Type B pancreatic cell (in vitro differentiated cells): ENCODE measurements at places on chromosomes 2 and 18. TPM values are rescaled to one million over a fixed set of nuclear protein-coding genes. Genes with fewer than 3 reads are reported as not detected.

DNA sequence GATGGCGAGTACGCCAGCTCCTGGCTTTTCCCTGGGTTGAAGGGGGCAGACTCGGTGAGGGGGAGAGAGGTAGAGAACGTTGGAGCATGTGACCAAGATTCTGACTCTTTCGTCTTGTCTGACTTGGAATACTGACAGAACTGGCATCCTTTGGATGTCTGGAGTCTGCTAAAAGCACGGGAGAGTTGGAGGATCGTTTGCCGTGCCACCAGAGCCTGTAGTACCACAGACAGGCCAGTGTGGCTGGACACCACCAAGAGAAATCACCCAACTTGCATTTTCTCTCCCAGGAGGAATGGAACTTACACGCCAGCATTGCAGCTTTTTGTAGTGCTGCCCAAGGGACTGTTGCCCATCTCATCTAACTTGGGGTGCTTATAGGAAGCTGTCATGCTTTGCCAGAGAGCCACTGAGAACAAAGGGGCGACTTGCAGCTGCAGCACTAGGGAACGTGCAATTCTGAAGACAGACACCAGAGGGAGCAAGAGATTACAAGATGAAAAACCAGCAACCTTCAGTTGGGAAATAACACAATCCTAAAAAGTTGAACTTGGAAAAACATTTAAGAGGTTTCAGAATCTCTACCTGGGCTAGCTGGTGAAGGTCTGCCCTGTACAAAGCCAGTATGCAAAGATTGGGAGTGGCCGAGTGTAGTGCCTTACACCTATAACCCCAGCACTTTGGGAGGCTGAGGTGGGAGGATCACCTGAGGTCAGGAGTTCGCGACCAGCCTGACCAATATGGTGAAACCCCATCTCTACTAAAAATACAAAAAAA, 24.1 kb downstream of the PSMG2 start:
- no peak overlapping the region for H3K4me3 ChIP-seq
- H3K27me3 ChIP-seq, result no peaks in the 10 kb centered on the region
- H3K4me1 ChIP-seq, result no peaks in the 10 kb centered on the region
- H3K27ac ChIP-seq, result no peak overlapping the region
- DNase-seq, result peak; percentile 74
- peaks cover 12% of the 10 kb centered on the region for H3K36me3 ChIP-seq

GRCh38 chr2:170996316-170996715, 67.3 kb downstream of the GORASP2 start:
- H3K27ac ChIP-seq, result no peak overlapping the region
- H3K4me1 ChIP-seq, result no peaks in the 10 kb centered on the region
- DNase-seq, result no peak
- H3K27me3 ChIP-seq, result no peaks in the 10 kb centered on the region

DNA sequence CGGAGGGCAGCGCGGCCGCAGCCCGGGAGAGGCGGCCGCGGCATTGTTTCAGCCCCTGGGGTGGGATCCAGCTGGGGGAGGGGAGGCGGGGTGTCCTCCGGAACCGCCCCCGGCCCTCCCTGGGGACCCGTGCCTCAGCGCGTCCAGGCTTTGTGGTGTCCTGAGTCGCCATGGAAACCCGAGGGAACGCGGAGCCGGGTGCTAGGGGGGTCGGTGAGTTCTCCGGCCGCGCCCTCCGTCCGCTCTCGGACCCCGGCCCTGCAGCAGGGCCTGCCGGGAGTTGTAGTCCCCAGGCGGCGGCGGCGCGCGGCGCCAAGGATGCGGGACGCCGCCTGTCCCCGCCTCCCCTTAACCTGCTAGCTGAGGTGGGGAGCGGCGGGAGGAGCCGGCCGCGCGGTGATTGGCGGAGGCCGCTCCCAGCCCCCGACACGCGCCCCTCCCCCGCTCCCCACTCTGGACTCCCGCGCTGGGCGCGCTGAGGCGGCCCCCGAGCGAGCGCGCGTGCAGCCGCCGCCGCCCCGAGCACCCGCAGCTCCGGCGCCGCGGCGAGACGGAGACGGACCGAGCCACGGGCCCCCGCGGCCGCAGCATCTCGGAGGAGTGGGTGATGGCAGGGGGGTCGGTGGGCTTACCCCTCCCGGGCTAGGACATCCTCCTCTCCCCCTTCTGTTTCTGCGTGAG, at the start of gene DPYSL5:
Gene DPYSL5 (plus strand): TSS at position 478 of the 681 bp plus-strand sequence. CDS start 50,368 bp downstream, outside the sequence.
- no peak within 1 kb of the TSS for H3K27ac ChIP-seq
- peak; percentile 85 for DNase-seq
- peak within 1 kb of the TSS; percentile 87 for H3K4me3 ChIP-seq
- peaks cover 66% of the 10 kb centered on the region for H3K27me3 ChIP-seq
- no peaks in the 10 kb centered on the region for H3K36me3 ChIP-seq
- peaks cover 10% of the 10 kb centered on the region for H3K4me1 ChIP-seq

- H3K4me3 ChIP-seq, result no peak overlapping the region
- H3K4me1 ChIP-seq, result no peaks in the 10 kb centered on the region
- H3K27ac ChIP-seq, result no peak overlapping the region
These were observed 1587.5 kb upstream of the PIK3C3 start for GRCh38 chr18:40367576-40367975.

GRCh38 chr2:203583084-203583695, 48.1 kb upstream of the RAPH1 start:
- H3K27me3 ChIP-seq, result no peaks in the 10 kb centered on the region
- no peak overlapping the region for H3K4me3 ChIP-seq

- no peaks in the 10 kb centered on the region for H3K36me3 ChIP-seq
- no peak overlapping the region for H3K4me3 ChIP-seq
These were observed 88.8 kb downstream of the CD8B2 start for GRCh38 chr2:106575955-106576354.

DNA sequence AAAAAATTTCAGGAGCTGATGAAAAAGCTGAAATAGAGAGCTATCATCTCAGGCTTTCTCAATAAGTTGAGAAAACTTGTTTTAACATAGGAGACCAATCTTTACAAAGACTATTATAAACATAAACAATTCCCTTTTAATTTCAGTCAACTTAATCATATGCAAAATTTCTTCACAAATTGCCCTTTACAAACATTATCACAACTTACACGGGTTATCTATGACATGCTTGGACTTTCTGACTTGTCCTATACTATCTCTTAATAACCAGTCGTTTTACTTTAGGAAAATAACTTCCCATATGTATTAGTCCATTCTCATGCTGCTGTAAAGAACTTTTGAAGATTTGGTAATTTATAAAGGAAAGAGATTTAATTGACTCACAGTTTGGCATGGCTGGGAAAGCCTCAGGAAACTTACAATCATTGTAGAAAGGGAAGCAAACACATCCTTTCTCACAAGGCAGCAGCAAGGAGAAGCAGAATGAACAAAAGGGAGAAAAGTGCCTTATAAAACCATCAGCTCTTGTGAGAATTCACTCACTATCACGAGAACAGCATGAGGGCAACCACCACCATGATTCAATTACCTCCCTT, 1583.7 kb upstream of the CELF4 start:
- no peaks in the 10 kb centered on the region for H3K27me3 ChIP-seq
- H3K4me1 ChIP-seq, result no peaks in the 10 kb centered on the region
- no peak overlapping the region for H3K4me3 ChIP-seq
- H3K27ac ChIP-seq, result no peak overlapping the region

DNA sequence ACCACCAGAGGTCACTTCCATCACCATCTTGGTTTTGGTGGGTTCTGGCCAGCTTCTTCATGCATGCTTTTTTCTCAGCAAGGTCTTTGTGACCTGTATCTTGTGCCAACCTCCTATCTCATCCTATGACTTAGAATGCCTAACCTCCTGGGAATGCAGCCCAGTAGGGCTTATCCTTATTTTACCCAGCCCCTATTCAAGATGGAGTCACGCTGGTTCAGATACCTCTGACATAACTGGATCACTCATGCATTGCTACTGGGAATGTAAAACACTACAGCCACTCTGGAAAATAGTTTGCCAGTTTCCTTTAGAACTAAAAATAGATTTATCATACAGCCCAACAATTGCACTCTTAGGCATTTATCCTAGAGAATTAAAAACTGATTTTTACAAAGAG, 219.2 kb downstream of the IRS1 start:
- H3K4me1 ChIP-seq, result peaks cover 10% of the 10 kb centered on the region
- H3K36me3 ChIP-seq, result no peaks in the 10 kb centered on the region
- DNase-seq, result no peak
- H3K27ac ChIP-seq, result no peak overlapping the region

DNA sequence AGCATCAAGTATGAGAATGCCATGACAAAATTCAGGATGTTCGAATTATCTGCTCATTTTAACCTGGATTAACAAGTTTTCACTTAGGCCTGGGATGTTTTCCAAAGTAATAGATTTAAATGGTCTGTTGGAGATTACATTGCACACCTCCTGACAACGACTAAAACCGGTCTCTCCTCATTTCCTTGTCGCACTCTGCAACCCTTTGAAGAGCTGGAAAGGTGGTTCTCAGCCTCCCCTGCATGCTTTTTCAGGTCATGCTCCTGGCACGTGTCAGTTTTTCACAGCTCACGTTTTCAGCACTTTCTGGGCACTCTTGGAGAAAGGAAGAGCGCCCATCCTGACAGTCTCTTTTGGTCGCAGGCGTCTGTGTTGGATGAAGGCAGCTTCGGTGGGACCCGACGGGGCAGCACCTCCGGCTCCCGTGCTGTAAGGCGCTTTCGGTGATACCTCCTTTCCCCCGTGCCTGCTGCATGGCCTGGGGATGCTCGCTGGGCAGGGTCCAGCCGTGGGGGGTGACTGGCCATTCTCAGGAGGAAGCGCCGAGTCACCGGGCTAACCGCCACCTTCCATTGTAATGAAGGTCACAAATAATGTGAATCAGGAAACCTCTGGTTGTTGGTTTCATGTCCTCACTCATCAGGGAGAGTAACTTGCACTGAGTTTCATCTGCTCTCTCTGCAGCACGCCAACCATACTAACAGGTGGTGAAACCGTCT, 63.5 kb upstream of the RBM44 start:
- peak overlapping the region; percentile 73 for H3K4me3 ChIP-seq
- DNase-seq, result no peak
- H3K27ac ChIP-seq, result peak overlapping the region; percentile 89
- H3K27me3 ChIP-seq, result no peaks in the 10 kb centered on the region

DNA sequence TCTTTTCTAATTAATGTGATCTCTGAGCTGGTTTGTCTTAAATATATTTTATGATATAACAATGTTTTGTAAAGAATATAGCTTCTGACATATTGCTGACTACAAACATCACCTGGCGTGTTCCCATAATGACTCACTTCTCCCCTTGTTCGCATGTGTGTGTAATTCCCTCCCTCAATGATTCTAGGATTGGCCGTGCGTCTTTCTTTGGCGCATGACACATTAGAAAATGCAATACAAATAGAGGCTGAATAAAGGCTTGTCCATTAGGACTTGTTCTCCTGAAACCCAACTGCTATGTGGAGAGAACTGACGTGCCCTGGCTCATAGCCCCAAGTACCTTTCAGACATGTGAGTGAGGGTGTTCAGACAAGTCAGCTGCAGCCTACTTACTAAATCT, 159.7 kb upstream of the CDH20 start:
- no peak for DNase-seq
- peaks cover 4% of the 10 kb centered on the region for H3K27me3 ChIP-seq
- no peaks in the 10 kb centered on the region for H3K36me3 ChIP-seq
- no peaks in the 10 kb centered on the region for H3K4me1 ChIP-seq
- no peak overlapping the region for H3K27ac ChIP-seq
- H3K4me3 ChIP-seq, result no peak overlapping the region

DNA sequence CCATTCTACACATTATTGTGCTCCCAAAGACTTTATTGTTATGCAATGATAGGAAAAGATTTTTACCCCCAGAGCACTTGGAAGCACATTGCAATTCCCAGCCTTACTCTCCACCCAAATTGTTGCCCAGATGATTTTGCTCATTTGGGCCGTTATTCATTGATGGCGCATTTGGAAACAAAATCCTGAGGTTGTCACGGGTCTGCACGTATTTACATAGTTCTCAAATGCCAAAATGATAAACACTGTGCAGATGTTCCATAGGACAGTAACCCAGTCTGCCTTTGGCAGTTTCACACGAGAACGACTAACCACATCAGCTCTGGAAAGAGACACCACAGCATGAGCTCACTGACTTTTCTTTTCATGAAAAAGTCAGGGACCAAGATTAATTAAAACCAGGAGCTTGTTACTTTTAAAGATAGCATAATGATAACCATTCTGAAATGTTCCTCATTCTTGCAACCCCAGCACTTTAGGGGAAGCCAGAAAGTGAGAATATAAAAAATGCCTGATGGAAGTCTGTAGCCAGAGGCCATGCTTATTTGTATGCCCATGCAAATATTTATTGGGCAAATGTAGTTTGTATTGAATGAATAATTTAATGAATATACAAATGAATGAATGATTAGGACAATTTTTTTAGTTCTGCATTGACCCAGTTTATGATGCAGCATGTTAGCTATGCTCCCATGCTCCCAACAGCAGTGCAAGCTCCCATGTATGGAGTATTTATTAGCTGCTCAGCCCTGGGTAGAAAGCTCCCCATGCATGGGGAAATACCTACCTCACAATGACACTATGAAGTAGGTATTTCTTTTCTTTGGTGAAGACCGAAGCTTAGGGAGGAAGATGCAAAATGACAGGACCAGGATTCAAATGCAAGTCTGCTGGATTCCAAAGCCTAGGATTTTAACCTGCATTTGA, 84.6 kb downstream of the MAIP1 start:
- H3K27ac ChIP-seq, result peak overlapping the region; percentile 52
- peaks cover 9% of the 10 kb centered on the region for H3K4me1 ChIP-seq
- H3K27me3 ChIP-seq, result no peaks in the 10 kb centered on the region
- H3K36me3 ChIP-seq, result no peaks in the 10 kb centered on the region
- no peak overlapping the region for H3K4me3 ChIP-seq

GRCh38 chr2:147223553-147224060, 621.2 kb upstream of the ACVR2A start:
- H3K36me3 ChIP-seq, result no peaks in the 10 kb centered on the region
- no peak for DNase-seq
- H3K27ac ChIP-seq, result no peak overlapping the region
- H3K27me3 ChIP-seq, result no peaks in the 10 kb centered on the region
- no peak overlapping the region for H3K4me3 ChIP-seq

Gene TMEM247
- not detected in 2 replicates for total RNA-seq

Gene MRPS9
- total RNA-seq, result 29.1 and 33.6 TPM in 2 replicates

Gene SERPINB10
- total RNA-seq, result not detected in 2 replicates

Gene ALKAL2
- 3.5 and 10.6 TPM in 2 replicates for total RNA-seq
